Left lung (tissue), 14 donors: ENCODE measurements at places on chromosomes 5 and 9. TPM values are rescaled to one million over a fixed set of nuclear protein-coding genes. Genes with fewer than 3 reads are reported as not detected.

GRCh38 chr5:83360573-83360972 is 111.0 kb upstream of the VCAN start:
- no peaks in the 10 kb centered on the region for H3K36me3 ChIP-seq
- H3K27ac ChIP-seq, result no peak overlapping the region
- H3K27me3 ChIP-seq, result no peaks in the 10 kb centered on the region
- H3K4me3 ChIP-seq, result no peak overlapping the region
- DNase-seq, result no peak

GRCh38 chr5:55650386-55650785 is 61.7 kb downstream of the SLC38A9 start:
- no peak overlapping the region for H3K4me3 ChIP-seq
- H3K4me1 ChIP-seq, result no peaks in the 10 kb centered on the region
- peaks cover 3% of the 10 kb centered on the region for H3K36me3 ChIP-seq
- no peaks in the 10 kb centered on the region for H3K27me3 ChIP-seq
- no peak for DNase-seq

DNA sequence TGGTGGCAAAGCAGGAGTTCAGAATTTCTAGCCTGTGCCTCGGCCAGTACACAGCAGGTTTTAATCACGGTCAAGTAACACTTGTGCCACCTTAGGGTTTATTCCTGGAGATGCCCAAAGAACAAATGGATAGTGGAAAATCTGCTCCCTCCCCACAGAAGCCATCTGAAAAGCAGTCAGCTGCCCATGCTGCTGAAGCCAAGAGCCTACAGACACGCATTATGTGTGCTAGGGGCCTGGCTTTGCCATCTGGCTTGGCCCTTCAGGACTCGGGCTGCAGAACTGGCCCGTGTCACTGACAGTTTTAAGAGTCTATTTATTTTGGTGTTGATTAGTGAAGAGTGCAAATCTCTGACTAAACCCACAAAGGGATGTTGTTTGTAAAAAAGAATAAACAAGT is 11.1 kb downstream of the ARSB start:
- no peak overlapping the region for H3K27ac ChIP-seq
- H3K4me3 ChIP-seq, result no peak overlapping the region
- H3K4me1 ChIP-seq, result peaks cover 13% of the 10 kb centered on the region
- DNase-seq, result no peak
- no peaks in the 10 kb centered on the region for H3K36me3 ChIP-seq

GRCh38 chr5:72587661-72588308 is 80.6 kb upstream of the ZNF366 start:
- H3K36me3 ChIP-seq, result no peaks in the 10 kb centered on the region
- H3K27ac ChIP-seq, result no peak overlapping the region
- no peaks in the 10 kb centered on the region for H3K4me1 ChIP-seq
- DNase-seq, result no peak
- H3K4me3 ChIP-seq, result no peak overlapping the region

GRCh38 chr5:59893429-59894227 is at the start of gene PDE4D:
PDE4D (minus strand) TSS chr5:59893726.
- H3K4me1 ChIP-seq, result peaks cover 7% of the 10 kb centered on the region
- peak within 1 kb of the TSS; percentile 11 for H3K4me3 ChIP-seq
- peaks cover 39% of the 10 kb centered on the region for H3K27me3 ChIP-seq
- H3K36me3 ChIP-seq, result no peaks in the 10 kb centered on the region
- no peak within 1 kb of the TSS for H3K27ac ChIP-seq
- DNase-seq, result peak; percentile 63

DNA sequence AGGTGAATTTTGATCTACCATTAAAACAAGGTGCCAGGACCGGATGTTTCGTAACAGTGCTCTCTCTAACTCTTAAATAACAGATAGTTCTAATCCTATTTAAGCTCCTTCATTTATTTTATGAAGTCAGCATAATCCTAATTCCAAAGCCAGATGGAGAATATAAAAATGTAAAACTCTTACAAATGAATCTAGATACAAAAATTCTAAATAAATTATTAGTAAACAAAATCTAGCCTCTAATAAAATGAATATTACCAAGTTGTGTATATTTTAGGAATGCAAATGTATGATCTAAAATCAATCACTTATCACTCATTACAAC is 32.4 kb upstream of the IL33 start:
- no peaks in the 10 kb centered on the region for H3K4me1 ChIP-seq
- no peak for DNase-seq
- H3K4me3 ChIP-seq, result no peak overlapping the region
- no peak overlapping the region for H3K27ac ChIP-seq
- no peaks in the 10 kb centered on the region for H3K36me3 ChIP-seq

DNA sequence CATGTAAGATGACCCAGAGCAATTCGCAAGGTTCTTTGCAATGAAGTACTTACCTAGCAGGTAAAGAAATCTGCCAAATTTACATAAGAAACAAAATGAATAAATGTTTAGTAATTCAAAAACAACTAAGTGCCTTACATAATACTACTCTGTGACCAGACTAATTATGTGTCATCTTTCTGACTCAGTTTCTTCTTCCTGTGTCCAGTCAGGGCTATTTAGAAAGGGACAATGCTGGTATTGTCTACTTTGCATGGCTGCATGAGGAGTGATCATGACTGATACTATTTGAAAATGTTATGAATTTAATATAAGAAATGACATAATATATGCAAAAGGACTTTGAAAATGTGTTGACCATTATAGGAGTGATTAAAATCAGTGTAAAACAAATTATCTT is 210.0 kb downstream of the TMEM161B start:
- H3K4me3 ChIP-seq, result no peak overlapping the region
- H3K36me3 ChIP-seq, result no peaks in the 10 kb centered on the region
- no peak overlapping the region for H3K27ac ChIP-seq
- H3K4me1 ChIP-seq, result no peaks in the 10 kb centered on the region
- DNase-seq, result no peak

CAMK2A gene
- polyA plus RNA-seq, result 5.0 TPM

C1QTNF3 gene
- 31.1 TPM for polyA plus RNA-seq
